A172 (cell line): ENCODE measurements at places on chromosomes 13 and 19. TPM values are rescaled to one million over a fixed set of nuclear protein-coding genes. Genes with fewer than 3 reads are reported as not detected.

KIR3DL2 gene
- total RNA-seq: not detected in 2 replicates

GFY gene
- total RNA-seq: not detected in 2 replicates

SLC25A41 gene
- total RNA-seq: 1.7 TPM in 1 of 2 replicates, not detected in the other

SULT2A1 gene
- total RNA-seq: not detected in 2 replicates

TUBB4A gene
- 9.1 and 12.6 TPM in 2 replicates for total RNA-seq

GGN gene
- total RNA-seq: 0.19 and 2.3 TPM in 2 replicates

ZNF112 gene
- 8.3 and 9.5 TPM in 2 replicates for total RNA-seq

FCHO1 gene
- 0.67 and 2.1 TPM in 2 replicates for total RNA-seq

BRCA2 gene
- total RNA-seq: 9.7 and 13.0 TPM in 2 replicates

C1QTNF9 gene
- not detected in 2 replicates for total RNA-seq

PDX1 gene
- total RNA-seq: 0.22 TPM in 1 of 2 replicates, not detected in the other

MEIS3 gene
- 27.5 and 31.9 TPM in 2 replicates for total RNA-seq

ZGLP1 gene
- 1.3 and 1.5 TPM in 2 replicates for total RNA-seq

KIR2DL1 gene
- total RNA-seq: not detected in 2 replicates

CGB3 gene
- 2.6 TPM in 1 of 2 replicates, not detected in the other for total RNA-seq

PALM gene
- 42.9 and 47.9 TPM in 2 replicates for total RNA-seq

SAE1 gene
- 179 and 185 TPM in 2 replicates for total RNA-seq

FXYD1 gene
- total RNA-seq: not detected in 2 replicates

RNF17 gene
- total RNA-seq: not detected in 2 replicates

OR7C1 gene
- not detected in 2 replicates for total RNA-seq

LATS2 gene
- 12.1 and 13.5 TPM in 2 replicates for total RNA-seq

PRR22 gene
- 0.41 and 2.0 TPM in 2 replicates for total RNA-seq

ARGLU1 gene
- 35.9 and 41.8 TPM in 2 replicates for total RNA-seq

MUC16 gene
- 0.02 TPM in 1 of 2 replicates, not detected in the other for total RNA-seq

PROZ gene
- total RNA-seq: not detected in 2 replicates

CYP2A7 gene
- total RNA-seq: not detected in 2 replicates

TBC1D4 gene
- total RNA-seq: 5.9 and 6.8 TPM in 2 replicates

KLK14 gene
- not detected in 2 replicates for total RNA-seq

PLIN5 gene
- total RNA-seq: not detected in 2 replicates

TPM4 gene
- total RNA-seq: 1,516 and 1,534 TPM in 2 replicates

ANKRD24 gene
- 0.41 and 0.53 TPM in 2 replicates for total RNA-seq

ZNF700 gene
- 14.7 and 17.6 TPM in 2 replicates for total RNA-seq

KLK1 gene
- not detected in 2 replicates for total RNA-seq

C19orf18 gene
- not detected in 2 replicates for total RNA-seq

F10 gene
- 0.29 and 0.36 TPM in 2 replicates for total RNA-seq

XPO4 gene
- total RNA-seq: 19.3 and 25.0 TPM in 2 replicates

MEIOSIN gene
- not detected in 2 replicates for total RNA-seq

NXNL1 gene
- total RNA-seq: not detected in 2 replicates

ZNF443 gene
- 5.4 and 5.6 TPM in 2 replicates for total RNA-seq

SYNE4 gene
- total RNA-seq: 0.12 and 0.29 TPM in 2 replicates

SMAD9 gene
- 2.1 and 5.2 TPM in 2 replicates for total RNA-seq

KATNAL1 gene
- total RNA-seq: 62.4 and 119 TPM in 2 replicates
